H9 (cell line): ENCODE measurements at places on chromosomes 12 and 14.
A peak's percentile ranks its signal among the peaks of the same experiment; 100 is the strongest.

GRCh38 chr14:65824285-65824977, 411.9 kb downstream of the FUT8 start:
- H3K36me3 ChIP-seq = no peaks in the 10 kb centered on the region
- DNase-seq = peak; percentile 71
- H3K4me1 ChIP-seq = peaks cover 13% of the 10 kb centered on the region; the same call in 1 of the 2 replicates
- H3K4me3 ChIP-seq = no peak overlapping the region
- H3K27ac ChIP-seq = no peak overlapping the region

DNA sequence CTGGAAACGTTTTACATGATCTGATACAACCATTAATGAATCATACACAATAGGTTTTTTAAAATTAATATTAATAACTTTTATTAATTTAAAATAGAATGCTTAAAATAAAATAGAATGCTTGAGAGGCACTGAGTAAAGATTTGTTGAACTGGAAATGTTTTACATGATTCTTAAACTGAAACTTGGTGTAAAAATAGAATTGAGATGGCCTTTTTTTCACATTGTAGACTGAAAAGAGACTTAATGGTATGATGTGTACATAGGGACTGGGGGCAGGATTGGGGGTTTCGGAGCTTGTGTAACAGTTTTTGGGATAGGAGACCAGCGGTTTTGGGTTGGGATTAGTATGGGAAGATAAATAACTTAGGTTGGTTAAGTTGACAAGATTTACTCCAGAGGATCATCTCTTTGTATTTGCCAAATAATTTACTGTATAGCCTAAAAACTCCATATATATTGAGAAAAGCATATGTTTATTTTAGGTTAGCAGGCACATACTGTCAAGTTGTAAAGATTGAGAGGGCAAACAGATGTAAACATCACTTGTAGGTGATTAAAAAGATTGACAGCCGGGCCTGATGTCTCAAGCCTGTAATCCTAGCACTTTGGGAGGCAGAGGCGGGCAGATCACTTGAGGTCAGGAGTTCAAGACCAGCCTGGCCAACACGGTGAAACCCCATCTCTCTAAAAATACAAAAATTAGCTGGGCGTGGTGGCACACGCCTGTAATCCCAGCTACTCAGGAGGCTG, 2.0 kb upstream of the ZNF410 start:
- no peaks in the 10 kb centered on the region for H3K27me3 ChIP-seq
- H3K4me1 ChIP-seq = no peaks in the 10 kb centered on the region
- H3K4me3 ChIP-seq = peak overlapping the region; percentile 1
- peaks cover 6% of the 10 kb centered on the region for H3K36me3 ChIP-seq
- H3K27ac ChIP-seq = no peak overlapping the region

DNA sequence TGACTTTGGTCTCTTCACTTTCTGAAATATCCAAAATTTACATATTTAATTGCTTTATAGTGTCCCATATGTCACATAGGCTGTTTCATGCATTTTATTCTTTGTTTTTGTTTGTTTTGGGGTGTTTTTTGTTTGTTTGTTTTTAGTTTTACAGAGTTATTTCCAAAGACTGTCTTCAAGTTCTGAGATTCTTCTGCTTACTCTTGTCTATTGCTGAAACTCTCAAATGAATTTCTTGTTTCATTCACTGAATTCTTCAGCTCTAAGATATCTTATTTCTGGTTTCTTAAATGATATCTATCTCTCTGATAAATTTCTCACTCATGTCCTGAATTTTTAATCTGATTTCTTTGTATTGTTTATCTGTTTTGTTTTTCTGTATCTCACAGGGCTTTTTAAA, 412.0 kb upstream of the ATP2B1 start:
- no peak overlapping the region for H3K4me3 ChIP-seq
- no peak for DNase-seq
- no peaks in the 10 kb centered on the region for H3K27me3 ChIP-seq
- peaks cover 3% of the 10 kb centered on the region; the same call in 1 of the 3 replicates for H3K36me3 ChIP-seq

DNA sequence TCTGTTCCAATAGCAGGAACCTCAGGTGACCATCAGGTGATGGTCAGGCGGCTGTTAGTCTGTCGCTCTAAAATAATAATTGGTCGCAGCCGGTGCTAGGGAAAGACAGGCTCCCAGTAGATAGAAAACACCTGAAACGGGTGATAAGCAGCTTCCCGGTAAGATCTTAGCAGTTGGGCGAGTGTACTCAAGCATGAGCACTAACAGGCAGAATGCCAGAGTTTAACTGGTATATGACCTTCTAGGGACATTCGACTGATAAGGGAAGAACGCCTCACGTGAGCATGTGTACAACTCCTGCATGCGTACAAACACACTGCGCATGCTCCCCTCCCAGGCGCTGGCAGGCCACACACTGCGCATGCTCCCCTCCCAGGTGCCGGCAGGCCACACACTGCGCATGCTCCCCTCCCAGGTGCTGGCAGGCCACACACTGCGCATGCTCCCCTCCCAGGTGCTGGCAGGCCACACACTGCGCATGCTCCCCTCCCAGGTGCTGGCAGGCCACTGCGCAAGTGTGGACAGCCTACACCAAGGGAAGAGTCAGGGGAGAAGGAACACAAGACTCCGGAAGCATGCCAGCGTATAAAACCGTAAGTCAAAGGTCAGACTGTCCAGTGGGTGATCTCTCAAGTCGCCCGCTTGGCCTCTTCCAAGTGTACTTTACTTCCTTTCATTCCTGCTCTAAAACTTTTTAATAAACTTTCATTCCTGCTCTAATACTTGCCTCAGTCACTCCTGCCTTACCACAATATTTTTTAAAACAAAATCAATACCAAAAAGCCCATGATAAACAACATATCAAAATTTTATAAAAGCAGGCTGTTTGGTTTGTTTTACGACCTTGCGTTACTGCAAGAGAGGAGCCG, 24.5 kb downstream of the GPRC5D start:
- H3K27ac ChIP-seq = no peak overlapping the region
- H3K36me3 ChIP-seq = peaks cover 6% of the 10 kb centered on the region; the same call in 1 of the 2 replicates
- no peaks in the 10 kb centered on the region for H3K27me3 ChIP-seq

DNA sequence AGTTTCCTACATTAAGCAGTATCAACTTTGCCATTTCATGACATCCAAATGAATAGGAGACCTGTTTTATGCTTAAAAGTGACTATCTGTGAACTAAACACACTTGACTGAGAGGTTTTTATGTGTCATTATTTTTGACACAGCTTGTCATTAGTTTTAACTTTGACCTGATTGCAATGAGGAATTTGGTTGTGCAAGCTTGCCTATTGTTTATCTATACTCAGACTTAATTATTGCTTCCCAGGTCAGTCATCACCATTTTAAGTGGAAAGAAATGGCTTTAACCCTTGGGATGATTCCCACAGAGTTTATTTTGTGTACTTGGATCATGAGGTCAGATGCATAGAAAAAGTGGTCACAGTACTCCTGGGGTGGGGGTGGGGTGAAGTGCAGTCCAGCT, 171.0 kb upstream of the PRICKLE1 start:
- H3K4me1 ChIP-seq = peaks cover 14% of the 10 kb centered on the region
- H3K27me3 ChIP-seq = no peaks in the 10 kb centered on the region

DNA sequence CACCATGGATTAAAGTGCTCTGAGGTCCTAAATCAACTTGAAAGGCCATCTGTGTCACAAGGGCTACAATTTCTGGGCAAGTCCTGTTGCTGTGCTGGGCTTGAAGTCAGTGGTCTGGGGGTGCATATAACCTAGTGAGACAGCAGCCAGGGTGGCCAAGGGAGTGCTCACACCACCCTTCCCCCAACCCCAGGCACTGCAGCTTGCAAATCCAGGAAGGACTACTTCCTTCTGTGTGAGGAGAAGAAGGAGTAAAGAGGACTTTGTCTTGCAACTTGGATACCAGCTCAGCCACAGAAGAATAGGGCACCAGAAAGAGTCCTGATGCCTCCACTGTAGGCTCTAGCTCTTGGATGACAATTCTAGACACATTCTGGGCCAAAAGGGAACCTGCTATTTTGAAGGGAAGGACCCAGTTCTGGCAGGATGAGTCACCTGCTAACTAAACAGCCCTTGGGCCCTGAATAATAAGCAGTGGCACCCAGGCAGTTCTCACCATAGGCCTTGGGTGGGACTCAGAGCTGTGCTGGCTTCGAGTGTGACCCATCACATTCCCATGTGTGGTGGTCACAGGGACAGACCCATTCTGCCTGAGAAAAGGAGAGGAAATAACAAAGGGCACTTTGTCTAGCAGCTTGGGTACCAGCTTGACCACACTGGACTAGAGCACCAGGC, 32.6 kb upstream of the DHRS7 start:
- H3K36me3 ChIP-seq = 0 out of 2 replicates have a peak, but pooled peaks cover 5% of the 10 kb centered on the region
- no peak overlapping the region for H3K4me3 ChIP-seq
- no peaks in the 10 kb centered on the region for H3K4me1 ChIP-seq
- no peak for DNase-seq
- H3K27me3 ChIP-seq = no peaks in the 10 kb centered on the region

DNA sequence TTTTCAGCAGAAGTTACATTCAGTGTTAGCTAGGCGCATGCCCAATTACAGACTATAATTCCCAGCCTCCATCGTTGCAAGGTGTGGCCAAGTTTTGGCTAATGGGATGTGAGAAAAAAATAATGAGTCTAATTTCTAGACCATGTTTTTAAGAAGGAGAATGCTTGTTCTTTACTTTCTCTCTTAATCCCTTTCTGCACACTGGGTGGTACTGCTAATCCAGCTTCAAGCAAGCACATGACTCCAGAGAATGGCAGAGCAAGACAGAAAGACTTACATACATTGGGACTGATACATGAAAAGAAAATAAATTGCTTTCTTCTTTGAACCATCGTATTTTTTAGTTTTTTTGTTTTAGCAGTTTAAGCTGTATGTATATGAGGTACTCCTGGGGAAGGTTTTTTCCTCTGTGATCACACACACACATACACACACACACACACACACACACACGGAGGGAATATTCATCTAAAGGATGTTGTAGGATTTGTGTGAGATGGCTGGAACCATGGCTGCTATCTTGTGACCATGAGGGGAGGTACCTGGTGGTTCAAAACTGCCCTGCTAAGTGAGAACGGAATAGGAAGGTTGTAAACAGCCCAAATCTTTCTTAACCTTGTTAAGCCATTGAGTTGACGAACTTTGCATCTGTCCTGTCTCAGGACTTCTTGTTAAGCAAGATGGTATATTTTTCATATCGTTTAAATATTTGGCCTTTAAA, 34.3 kb upstream of the LTA4H start:
- DNase-seq = no peak
- H3K4me1 ChIP-seq = no peaks in the 10 kb centered on the region; the same call in 1 of the 2 replicates
- no peak overlapping the region for H3K4me3 ChIP-seq
- H3K36me3 ChIP-seq = no peaks in the 10 kb centered on the region
